ENCODE measurements at places on chromosomes 1 and 21.

- no peak for DNase-seq
Measured at GRCh38 chr21:46127239-46128105, 27.9 kb downstream of the FTCD start.

GRCh38 chr21:33196941-33197374 is 32.8 kb upstream of the IFNAR2 start:
- DNase-seq, result peak; percentile 86

- DNase-seq, result no peak
Measured at GRCh38 chr1:204319027-204319426, 40.7 kb downstream of the PLEKHA6 start.

DNA sequence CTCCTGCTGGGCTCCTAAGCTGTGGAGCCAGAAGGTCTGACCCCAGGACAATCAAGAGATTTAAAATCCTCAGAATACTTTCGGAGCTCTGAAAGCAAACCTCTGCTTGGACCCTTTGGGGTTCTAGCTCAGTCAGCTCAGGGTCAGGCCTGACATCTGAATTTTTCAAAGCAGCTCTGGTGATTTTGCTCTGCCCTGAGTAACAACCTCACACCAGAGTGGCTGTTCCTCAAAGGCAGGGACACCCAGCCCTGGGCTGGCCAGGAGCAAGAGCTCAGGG is 11.9 kb downstream of the SLC1A7 start:
- DNase-seq, result no peak

GRCh38 chr1:107394301-107394700 is 253.5 kb downstream of the NTNG1 start:
- DNase-seq, result peak; percentile 61

GRCh38 chr1:220344745-220345144 is 72.5 kb upstream of the RAB3GAP2 start:
- DNase-seq, result no peak

GRCh38 chr1:187249196-187249595 is 420.4 kb downstream of the PLA2G4A start:
- DNase-seq, result no peak

- no peak for DNase-seq
Measured at GRCh38 chr1:231933711-231934626, 307.4 kb downstream of the DISC1 start.

- no peak for DNase-seq
Measured at GRCh38 chr1:204880906-204881305, 10.2 kb downstream of the NFASC start.

DNA sequence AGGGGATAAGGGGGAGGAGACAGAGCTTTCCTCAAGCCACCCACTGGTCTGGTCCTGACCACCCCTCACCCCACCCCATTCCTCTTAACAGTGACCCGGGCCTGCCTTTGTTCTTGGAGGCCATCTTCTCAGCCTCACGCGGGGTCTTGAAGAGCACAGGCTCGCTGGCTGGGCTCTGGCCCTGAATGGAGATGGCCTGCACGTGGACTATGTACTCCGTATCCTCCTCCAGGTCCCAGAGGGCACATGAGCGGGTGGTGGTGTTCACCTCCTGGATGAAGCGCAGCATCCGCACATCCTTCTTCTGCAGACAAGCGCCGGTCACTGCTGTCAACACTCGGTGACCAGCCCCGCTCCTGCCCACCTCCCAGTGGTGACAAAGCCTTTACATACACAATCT is 2.6 kb downstream of the FNDC5 start:
- DNase-seq, result no peak
